NCI-H1105 treated with DMSO at 0.1 percent for 48 hours (cell line): ENCODE measurements at places on chromosomes 7 and 10.

GRCh38 chr10:131742500-131742951 is 158.3 kb upstream of the PPP2R2D start:
- no peak for DNase-seq

DNA sequence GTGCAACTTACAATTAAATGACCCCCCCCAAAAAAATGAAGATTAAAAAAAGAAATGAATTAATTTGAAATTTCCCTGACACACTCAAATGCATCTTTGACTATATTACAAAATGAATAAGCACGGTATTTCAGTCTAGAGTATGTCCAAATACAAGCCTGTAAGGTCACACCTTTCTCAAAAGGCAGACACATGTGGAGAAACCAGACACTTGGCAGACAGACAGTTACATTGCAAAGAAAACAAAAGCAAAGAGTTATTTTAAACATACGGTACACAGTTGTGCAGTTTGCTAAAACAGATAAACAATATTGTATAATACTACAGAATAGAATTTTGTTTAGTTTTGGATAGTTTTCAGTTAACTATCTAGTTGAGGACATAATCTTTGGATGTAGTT is 153.0 kb downstream of the ATE1 start:
- DNase-seq, result no peak

DNA sequence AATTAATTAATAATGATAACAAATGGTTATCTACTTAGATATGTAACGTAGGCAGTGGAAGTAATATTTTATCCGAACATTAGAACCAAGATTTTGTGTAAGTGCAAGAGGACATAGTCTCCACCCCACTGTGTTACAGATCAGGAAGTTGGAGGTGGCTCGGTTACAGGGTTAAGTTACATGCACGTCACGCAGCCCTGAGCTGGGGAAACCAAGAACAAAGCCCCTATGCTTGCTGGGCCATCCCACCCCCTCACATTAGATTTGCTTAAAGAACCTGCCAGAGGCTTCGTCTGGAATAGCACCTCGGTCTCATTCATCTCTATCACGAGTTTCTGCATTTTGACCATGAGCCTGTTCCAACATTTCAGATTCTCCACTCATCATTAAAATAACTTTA is 214.1 kb downstream of the ADARB2 start:
- no peak for DNase-seq

DNA sequence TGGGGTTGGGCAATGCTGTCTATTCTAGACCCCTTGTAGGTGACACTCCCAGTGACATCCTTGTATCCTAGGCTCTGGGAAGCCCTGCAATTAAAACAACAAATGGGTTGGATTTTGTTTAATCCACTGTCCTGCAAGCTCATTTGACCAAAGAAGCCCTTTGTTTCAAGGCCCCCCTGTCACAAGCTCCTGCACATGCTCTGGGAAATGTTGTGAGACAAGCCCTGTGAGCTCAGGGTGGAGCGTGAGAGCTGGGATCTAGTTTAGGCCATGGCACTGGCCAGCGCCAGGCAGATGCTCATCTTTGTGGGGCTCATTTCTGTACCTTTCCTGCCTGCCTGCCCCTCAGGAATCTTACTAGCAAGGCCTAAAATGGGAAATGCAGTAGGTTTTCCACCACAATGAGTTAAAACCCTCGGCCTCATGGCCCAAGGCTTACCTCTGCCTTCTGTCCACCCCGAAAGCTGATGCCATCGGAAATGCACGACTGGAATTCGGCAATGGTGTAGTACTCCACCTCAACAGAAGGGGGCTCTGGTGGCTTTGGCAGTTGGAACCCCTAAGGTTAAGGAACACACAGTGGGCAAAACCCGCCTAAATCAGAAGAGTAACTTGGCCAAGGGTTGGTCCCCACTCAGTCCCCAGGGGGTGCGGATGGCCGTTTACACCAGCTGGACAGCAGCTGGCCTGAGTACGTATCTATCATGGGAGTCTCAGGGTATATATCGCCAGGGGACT is 112.0 kb downstream of the NEURL1 start:
- peak; percentile 0 for DNase-seq

GRCh38 chr7:40804477-40805215 is 669.8 kb downstream of the SUGCT start:
- DNase-seq, result no peak

- DNase-seq, result no peak
These were observed 558.9 kb downstream of the SH2D4B start for GRCh38 chr10:81096558-81096957.

GRCh38 chr7:1767524-1767923 is 97.4 kb downstream of the ELFN1 start:
- no peak for DNase-seq

DNA sequence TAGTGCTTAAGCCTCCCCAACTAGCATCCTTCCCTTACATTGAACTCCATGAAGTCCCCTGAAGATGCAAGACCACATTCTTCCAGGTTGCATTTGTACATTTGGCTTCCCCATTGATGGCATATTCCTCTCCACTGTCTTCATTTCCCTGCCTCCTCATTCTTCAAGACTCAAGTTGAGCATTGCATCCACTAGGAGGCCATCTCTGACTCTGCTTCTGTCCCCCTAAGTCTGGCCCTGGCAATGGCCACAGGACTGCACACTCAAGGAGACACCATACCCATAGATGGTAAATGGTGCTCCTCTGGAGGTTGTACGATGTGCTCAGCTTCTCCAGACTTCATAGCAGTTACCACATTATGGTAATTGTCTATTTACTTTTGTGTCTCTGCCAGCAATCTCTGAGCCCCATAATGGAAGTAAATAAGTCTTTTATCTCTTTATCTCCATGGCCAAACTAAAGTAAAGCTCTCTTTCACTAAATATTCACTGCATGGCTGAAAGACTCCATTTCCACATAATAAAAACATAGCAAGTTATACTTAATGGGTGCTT is 112.6 kb downstream of the PTPRZ1 start:
- peak; percentile 58 for DNase-seq

DNA sequence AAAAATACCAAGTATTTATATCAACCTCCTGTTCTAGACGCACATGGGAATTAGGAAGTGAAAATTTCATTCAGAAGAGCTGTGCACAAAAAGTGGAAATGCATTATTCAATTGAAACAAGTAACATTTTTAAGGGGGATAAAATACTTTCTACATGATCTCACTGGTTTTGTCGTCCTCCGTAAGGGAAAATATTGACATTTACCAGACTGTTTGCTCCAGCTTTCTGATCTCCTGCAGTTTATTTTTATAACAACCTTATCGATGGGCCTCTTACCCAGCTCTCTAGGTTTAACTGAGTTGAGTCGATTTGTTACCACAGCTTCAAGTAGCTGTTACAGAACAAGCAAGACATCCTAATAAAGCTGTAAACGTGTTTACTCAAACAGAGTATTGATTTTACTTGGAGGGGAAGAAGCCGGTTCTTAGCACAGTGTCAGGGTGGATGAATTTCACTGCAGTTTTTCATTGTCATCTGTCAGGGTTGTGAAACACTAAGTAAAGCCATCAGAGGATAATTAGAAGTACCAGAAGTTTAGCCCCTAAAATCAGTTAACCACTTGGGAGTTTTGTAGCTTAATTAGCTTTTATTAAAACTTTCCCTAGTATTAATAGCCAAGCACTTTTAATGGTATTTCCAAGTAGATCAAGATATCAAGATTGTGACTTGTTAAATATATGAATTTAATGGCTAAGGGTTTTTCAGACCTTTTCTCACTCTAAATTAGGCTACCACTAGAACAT is 142.6 kb upstream of the KAT6B start:
- DNase-seq, result peak; percentile 23

DNA sequence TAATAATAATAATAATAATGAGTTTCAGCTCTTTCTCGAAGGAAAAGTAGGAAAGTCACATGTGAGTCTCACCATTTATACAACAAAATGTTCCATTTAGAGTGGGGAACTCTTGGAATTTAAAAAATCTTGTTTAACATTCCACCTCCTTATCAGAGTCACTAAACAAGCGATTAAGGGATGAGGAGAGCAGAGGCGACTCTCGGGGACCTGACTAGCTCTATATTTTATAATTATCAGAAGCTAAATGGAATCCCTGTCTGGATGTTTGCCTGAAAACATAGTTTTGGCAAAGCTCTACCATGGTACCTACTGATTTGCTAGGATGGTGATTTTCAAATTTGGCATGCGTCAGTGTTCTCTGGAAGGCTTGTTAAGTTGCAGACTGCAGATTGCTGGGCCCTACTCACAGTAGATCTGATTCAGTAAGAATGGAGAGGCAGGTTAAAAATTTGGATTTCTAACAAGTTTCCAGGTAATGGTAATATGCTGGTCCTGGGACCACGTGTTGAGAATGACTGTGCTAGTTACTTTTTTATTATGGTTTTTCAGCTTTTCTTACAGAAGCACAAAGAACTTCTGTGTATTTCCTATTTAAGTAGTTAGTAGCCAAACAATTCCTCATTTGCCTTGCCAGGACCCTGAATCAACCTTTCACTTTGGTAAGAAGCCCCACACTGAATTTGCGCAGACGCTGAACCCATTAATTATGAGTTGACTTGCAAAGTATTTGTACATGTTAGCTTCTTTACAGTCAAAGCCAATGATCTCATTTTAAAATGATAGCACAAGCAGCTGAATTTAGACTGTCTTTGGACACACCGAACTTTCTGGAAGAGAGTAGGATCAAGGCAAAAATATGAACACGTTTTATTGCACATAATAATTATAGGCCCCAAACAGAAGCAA is 39.5 kb downstream of the CPED1 start:
- no peak for DNase-seq

DNA sequence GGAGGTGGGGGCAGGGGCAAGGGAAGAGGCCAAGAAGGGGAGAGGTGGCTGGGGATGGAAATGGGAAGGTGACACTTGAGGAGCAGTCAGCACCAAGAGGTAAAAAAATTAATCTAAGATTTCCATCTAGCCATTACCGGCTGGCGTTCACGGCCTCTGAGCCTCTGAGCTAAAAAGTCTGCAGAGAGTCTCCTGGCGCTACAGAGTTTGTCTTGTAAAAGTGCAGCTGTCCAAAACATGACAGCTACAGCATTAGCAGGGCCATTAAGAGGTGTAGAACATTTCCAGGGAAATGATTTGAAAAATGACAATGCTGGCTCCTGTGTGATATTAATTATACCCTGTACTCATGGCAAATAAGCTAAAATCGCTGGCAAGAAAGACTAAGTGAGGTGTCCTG is 167.6 kb downstream of the LRMDA start:
- no peak for DNase-seq

GRCh38 chr7:69624435-69625230 is 26.4 kb downstream of the AUTS2 start:
- no peak for DNase-seq

DNA sequence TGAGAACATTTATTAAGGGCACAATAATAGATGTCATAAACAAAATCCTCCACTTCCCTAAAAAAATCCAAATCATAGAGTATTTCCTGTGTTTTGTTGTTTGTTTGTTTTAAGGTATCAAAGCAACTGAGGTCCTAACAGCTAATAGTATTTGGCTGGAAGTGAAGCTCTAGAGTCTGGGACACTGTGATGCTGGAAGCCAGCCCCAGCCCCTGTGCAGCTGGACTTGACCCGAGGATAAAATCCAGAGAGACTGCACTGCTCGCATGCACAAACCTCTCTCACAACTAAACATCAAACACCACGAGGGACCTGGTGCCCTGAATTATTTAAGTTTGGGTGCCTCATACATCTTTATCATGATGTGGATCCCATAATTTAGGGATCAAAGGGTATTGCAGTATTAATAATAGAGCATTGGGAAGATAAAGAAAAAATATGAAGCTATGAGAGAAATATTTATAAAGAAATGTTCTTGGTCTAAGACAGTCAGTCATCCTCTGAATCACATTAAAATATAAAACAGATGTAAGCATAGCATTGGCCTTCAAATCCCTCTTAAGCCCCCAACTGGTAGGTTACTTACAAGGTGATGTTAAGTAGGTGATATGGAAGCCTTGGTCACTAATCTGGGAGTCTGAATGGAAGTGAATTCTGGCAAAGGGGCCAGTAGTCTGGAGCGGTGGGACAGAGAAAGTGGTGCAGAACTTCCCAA is 44.4 kb downstream of the CUBN start:
- no peak for DNase-seq

GRCh38 chr10:116026315-116026714 is 246.7 kb downstream of the GFRA1 start:
- DNase-seq, result no peak

DNA sequence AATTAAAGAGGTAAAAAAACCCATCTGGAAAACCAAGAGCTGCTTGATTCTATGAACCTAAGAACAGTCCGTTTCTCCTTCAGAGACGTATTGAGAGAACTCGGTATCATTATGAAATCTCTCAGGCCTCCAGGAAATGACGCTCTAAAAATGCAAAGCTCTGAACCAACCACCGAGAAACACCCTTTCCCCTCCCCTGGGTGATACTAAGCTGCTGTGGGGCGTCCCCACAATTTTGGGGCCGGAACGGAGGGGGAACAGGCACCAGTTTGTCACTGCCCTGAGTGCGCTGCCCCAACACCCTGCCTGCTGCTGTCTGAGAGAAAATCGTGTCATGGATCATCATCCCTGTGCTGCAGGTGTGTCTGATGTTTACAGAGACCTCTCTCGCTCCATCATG is 509.5 kb downstream of the DNAJB6 start:
- no peak for DNase-seq

- no peak for DNase-seq
These were observed 52.5 kb upstream of the NFKB2 start for GRCh38 chr10:102342958-102343357.

GRCh38 chr10:92598321-92598720 is 5.4 kb downstream of the KIF11 start:
- no peak for DNase-seq

GRCh38 chr10:127534496-127534895 is 14.6 kb upstream of the NPS start:
- DNase-seq, result no peak

DNA sequence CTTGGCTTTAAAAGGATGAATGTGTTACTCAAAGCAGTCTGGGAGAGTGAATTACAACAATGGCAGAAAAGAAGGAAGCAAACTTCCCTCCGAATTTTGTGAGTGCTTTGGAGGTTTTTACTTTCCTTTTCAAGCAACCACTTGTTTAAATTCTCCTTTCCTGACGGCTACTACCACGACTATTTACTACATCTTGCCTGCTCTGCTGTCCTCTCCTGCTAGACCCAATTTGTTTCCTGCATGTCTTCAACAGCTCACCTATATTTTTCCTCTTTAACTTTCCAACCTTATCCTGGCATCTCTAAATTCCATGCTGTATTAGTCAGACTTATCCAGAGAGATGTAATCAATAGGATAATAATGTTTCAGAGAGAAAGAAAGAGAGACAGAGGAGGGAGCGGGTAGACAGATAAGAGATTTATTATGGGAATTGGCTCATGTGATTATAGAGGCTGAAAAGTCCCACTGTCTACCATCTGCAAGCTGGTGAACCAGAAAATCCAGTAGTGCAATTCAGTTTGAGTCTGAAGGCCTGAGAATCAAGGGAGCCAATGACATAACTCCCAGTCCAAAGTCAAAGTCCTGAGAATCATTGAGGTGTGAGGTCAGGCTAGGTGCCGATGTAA is 42.8 kb upstream of the SLC13A1 start:
- no peak for DNase-seq
